ENCODE measurements at places on chromosomes 16 and 17. TPM values are rescaled to one million over a fixed set of nuclear protein-coding genes. Genes with fewer than 3 reads are reported as not detected.

GRCh38 chr16:74922150-74923138 lies 62.5 kb downstream of the WDR59 start:
- no peak for DNase-seq

DNA sequence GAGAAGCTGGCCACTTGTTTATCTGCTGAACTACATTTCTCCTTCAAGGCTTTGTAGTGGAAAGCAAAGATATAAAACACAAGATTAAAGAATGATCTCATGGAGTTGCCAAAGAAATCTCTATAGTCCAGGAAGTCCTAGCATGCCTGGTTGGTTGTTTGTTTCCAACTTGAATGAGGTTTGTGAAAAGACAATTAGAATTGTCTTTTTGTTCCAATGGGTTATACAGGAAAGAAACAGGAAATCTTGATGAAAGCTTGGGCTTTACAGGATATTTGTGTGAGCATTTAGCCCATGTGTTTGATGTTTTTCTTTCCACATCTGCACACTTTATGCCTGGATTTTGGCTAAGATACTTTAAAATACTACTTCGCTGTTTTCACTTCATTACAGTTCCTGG lies 273.4 kb downstream of the CEP112 start:
- DNase-seq: no peak

DNA sequence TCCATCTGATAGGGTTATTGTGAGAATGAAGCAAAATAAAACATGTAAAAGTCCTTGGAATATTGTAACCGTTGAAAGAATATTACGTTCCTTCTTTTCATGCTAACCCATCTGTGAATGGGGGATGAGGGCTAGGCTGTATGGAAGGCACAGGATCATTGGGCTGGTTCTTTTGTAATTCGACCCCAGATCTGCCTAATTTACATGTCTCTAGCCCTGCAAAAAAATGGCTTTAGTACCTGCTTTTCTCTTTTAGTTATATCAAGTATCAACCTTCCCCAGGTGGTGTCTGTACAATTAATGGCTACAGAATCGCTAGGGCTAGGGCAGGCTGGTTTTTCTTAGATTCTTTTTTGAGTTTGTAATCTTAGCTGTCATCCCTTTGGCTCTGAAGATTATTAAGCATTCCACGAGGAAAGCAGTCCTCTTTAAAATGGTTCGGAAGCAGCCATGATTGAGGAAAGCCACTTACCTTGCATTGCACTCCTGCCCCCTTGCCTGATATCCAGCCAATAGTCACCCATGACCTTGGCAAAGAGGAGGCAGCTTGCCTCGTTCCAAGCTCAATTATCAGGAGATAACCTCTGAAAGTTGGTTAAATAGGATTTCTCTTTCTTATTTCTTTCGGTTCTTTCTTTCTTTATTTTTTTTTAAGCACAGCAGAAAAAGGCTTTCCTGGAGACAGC lies 153.9 kb upstream of the ZKSCAN2 start:
- no peak for DNase-seq

- DNase-seq: no peak
Observed at GRCh38 chr17:81306898-81307510, 11.9 kb upstream of the SLC38A10 start.

GRCh38 chr16:48558371-48558841 lies 51.6 kb downstream of the N4BP1 start:
- DNase-seq: no peak

GRCh38 chr17:27492470-27492869 lies 36.2 kb downstream of the KSR1 start:
- no peak for DNase-seq

DNA sequence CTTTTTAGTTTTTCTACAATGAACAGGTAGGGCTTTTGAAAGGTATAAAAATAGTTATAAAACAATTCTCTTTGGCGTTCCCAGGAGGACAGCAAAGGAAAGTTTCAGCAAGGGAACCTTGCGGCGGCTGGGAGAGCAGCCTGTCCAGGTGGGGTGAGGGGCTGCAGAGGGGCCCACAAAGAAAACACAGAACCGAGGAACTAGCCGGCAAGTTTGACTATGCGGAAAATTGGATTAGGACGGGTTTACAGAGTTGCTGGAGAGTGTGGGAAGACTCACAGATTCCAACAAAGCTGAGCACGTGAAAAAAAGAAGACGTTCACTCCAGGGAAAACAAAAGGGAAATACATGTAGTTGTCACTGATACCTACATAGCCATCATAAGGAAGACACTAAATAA lies 40.2 kb upstream of the METTL16 start:
- no peak for DNase-seq

Gene TBC1D28
- not detected for total RNA-seq

Gene C16orf89
- total RNA-seq: 81.3 TPM
